T1000 (cell line): ENCODE measurements at places on chromosomes 3 and 15.

GRCh38 chr3:100637197-100637631, 27.8 kb downstream of the ADGRG7 start:
- no peak for DNase-seq

GRCh38 chr15:73474785-73475184, 31.8 kb downstream of the REC114 start:
- no peak for DNase-seq

DNA sequence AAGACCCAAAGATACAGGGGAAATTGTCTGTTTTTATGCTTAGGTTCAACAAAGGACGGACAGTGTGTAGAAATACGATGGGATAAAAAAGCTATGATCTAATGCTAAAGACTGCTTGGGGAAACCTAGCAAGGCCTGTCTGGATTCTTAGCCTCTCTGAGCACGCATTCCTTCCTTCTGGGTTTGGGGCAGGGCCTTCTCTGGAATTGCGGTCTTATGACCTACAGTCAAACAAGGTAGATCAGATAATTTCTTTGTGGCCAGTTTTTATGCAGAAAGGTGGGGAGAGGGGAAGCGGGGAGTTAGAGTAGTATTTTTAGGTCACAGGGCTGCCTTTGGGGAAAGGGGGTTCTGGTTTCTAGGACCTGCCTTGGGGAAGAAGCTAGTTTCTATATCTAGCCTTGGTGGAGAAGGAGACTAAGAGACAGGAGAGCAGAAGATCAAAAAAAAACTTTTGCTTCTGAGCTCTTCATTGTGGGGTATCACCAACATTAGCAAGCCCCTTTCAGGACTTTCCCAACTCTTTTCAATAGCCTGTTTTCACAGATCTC, 39.1 kb upstream of the LIPC start:
- DNase-seq: no peak

GRCh38 chr3:184366619-184367289, 5.2 kb downstream of the POLR2H start:
- DNase-seq: no peak

GRCh38 chr3:126053949-126054569, 29.9 kb downstream of the SLC41A3 start:
- DNase-seq: no peak

DNA sequence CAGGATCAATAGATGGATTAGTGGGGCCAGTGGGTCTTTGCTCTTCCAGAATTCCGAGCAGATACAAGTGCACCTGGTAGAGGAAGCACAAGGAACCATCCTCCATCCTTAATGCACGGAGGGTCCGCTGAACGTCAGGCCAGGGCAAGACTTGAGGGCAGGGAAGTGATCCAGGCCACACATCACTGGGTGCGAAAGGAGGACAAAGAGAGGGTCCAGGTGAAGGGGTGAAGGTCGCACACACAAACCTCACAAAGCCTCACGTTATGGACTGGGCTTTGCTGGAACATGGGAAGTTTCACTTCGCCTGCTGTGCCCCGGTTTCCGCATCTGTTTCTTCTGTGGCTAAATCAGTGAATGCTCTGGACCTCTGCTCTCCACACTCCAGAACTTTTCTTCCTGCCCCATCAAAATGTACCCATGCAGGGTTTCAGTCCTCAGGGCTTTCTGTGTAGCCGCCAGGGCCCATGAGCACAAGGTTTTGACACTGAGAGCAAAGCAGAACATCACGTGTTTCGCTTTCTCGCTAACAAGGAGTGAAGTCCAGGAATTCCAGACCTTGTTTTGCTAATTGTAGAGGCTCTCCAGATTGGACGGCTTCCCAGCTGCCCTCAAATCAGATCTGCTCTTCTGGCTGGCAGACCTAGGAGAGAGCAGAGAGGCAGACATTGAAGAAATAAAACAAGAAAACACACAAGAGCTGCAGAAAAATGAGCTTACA, 56.3 kb downstream of the KLF15 start:
- DNase-seq: no peak

GRCh38 chr15:40770147-40770721, 454 bp downstream of the C15orf62 start:
- no peak for DNase-seq

DNA sequence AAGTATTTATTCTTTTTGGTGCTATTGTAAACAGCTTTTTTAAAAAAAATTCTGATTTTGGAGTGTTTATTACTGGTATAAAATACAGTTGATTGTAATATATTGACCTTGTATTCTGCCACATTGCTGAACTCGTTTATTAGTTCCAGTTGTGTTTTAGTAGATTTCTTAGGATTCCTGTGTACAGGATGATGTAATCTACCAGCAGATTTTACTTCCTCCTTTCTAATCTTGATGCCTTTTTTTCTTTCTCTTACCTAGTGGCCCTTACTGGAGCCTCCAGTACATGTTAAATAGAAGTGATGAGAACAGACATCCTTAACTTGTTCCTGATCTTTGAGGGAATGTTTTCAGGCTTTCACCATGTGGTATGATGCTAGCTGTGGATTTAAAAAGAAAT, 70.4 kb upstream of the KY start:
- DNase-seq: no peak

- DNase-seq: no peak
Measured at GRCh38 chr3:195133462-195133861, 137.5 kb downstream of the XXYLT1 start.
